Hematopoietic multipotent progenitor cell treated with erythropoietin and hydrocortisone succinate and interleukin-3 and kit ligand, for 6 days (in vitro differentiated cells): ENCODE measurements at places on chromosomes 6 and 20.
A peak's percentile ranks its signal among the peaks of the same experiment; 100 is the strongest.

DNA sequence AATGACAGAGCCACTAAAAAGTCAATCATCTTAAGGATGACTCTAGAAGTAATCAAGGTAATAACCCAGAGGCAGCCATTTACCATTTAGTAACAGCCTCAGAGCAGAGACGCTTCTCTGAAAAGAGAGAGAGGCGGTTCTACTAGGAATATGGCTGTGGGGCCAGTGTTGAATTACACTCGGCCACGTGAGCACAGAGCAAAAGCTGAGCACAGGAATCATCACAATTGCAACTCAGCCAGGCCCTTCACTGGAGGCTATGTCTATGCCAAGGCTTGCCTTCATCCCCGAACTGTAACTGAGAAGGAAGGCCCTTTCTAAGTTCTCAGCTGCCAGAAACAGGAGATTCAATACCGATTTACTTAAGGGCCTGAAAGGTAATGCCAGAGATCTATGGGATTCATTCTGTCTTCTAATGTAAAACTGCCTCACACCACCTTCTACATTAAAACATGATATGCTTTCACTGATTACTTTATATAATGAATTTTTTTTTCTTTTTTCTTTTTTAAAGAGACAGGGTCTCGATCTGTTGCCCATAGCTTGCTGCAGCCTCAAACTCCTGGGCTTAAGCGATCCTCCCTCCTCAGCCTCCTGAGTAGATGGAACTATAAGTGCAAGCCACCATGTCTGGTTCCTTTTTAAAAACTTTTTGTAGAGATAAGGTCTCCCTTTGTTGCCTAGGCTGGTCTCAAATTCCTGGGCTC is 67.6 kb downstream of the NUDT3 start:
- no peak for DNase-seq

DNA sequence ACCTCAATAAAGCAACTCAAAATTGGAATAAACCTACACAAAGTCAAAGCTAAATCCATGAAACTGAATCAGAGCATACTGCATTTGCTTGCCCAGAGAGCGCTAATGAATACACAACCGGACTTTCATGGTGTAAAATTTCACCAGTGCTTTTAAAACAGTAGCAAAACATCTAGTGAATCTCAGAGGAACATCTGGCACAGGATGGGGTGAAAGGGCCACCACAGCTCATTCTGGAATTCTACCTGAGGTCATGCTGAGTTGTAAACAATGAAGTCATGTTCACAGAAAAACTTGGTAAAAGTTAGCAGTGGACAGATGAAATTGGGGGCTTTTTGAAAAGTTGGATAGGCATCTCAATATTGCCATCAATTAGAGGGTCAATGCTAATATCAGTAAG is 125.6 kb upstream of the STXBP5 start:
- no peak for DNase-seq

DNA sequence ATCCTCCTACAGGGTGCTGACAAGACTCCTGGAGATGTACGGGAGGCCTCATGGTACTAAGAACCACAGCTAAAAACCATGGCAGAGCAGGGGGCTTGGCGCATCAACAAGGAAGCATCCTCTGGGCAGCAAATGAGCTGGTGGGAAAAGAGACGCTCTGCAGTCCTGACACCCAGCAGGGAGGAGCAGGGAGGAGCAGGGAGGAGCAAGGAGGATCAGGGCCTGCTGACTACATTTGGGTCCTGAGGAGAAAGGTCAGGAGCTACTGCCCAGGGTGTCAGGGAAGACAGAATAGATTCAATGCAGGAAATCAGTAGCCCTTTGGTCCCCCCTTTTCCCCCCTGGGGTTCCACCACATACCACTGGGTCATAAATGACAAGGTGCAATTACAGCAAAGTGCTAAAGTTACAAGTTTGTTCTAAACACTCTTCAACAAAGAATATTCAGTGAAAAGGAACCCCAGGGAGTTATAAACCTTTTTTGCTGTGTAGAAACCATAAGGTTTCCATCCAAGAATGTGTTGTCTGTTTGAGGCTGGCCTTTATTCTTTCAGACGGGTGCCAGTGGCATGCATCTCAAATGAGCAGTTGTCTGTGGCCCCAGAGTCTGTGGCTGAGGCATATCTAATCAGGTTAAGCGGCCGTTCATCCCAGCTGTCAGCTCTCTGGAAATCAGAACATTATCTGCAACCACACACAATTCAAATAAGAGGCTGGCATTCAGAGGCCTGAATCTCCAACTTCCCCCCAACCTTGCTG is 325.0 kb downstream of the CDC5L start:
- DNase-seq = peak; percentile 51

DNA sequence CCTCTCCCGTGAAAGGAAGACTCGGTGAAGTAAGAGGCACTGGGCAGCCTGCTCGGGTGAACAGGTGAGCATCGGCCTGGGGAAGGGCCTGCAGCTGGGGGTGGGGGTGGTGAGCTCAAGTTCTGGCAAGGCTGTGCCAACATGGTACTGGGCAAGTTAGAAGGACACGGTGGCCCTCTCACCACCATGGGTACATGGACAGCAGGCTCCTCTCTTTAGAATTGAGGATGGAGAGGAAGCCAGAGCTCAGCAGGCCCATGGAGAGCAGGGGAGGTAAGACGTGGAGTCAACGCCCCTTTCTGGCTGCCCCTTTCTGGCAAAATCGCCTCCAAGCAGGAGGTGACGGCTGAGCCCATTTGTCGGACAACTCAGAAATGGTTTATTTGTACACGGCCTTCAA is 135.6 kb downstream of the ANKRD60 start:
- no peak for DNase-seq

DNA sequence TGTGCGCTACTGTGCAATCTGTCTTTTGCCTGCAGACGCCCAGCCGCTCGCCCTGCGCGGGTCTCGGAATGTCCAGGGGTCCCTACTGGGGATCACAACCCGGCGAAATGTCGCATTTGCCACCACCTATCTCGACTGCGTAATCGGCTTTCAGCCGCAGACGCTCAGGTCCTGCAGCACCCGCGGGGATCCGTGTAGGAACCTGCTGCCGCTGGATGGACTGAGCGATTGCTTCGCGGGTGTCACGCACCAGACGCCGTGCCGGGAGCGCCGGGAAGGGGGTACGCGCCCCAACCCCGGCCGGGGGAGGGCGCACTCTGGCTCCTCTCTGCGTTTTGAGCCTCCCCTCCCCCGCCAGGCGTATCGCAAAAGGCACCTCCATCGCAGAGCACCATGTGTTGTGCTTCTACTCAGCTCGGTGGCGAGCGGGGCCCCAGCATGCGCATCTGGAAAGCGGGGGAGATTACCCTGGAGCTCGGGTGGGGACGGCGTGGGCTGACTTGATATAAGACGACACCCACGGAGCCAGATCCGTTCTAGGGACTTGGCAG is 747 bp upstream of the PTPRA start:
- DNase-seq = peak; percentile 91

DNA sequence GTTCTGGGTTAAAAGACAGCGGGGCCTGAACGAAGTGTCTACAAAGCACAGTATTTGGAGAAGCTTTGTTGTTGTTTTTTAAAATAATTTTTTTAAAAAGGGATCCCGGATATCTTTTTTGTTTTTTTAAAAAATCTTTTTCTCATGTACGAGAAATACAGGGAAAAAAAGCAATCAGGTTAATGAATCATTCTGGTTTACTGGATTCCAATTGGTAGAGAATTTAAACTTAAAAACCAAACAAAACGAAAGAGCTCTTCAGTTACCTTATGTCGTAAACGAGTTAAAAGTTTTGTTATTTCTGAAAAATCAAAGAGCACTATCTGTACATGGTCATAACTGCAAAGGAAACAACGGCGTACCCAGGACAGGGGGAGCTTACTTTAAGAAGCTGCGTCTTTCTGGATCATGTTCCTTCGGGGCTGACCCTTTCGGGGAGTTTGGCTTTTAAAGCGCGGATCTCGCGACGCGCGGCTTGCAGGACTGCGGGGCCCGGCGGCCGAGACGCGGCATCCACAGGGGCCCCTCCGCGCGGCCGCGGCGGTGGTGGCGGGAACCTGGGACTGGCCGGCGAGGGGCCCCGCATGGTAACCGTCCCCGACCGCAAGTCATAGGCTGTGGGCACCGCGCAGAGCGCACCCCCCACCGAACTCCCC is 927 bp downstream of the IL20RA start:
- peak; percentile 31 for DNase-seq

- DNase-seq = no peak
Observed at GRCh38 chr20:7411075-7411474, 529.2 kb downstream of the HAO1 start.

- peak; percentile 66 for DNase-seq
Observed at GRCh38 chr6:31659649-31660380, 763 bp downstream of the C6orf47 start.
